ENCODE measurements at places on chromosomes 7 and 10. TPM values are rescaled to one million over a fixed set of nuclear protein-coding genes. Genes with fewer than 3 reads are reported as not detected.

DNA sequence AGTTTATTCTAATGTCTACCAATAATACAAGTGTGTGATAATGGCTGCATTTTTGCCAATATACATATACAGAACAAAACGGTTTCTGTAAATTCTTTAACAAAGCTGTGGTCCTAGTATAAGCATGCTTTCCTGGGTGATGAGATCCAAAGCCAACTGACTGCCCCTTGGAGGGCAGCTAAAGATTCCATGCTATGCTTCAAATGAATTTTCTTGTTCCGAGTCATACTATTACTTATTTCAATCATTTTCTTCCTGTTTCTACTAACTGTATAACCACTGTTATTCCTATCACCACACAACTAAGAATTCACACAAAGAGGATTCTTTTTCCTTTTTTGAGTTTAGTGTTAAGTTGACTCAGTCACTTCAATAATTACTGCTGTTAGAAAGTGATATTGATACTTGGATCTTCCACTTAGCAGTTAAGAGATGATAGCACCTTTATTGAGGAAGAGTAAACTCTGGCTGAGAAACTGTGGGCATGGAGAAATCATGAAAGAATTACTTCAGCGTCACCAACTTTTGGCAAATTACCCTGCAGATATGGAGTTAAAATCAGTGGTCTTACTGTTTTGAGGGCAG lies 197.5 kb downstream of the ARL4A start:
- H3K36me3 ChIP-seq: no peaks in the 10 kb centered on the region
- H3K4me1 ChIP-seq: no peaks in the 10 kb centered on the region
- H3K27ac ChIP-seq: no peak overlapping the region
- DNase-seq: no peak
- H3K4me3 ChIP-seq: no peak overlapping the region

The IGFBP1 gene
- total RNA-seq: not detected

The LRRC17 gene
- total RNA-seq: not detected

GRCh38 chr7:116122972-116123595 lies 87.3 kb upstream of the TES start:
- H3K36me3 ChIP-seq: no peaks in the 10 kb centered on the region
- H3K4me1 ChIP-seq: no peaks in the 10 kb centered on the region
- no peak overlapping the region for H3K27ac ChIP-seq
- H3K4me3 ChIP-seq: no peak overlapping the region

Data from activated CD4-positive, alpha-beta T cell treated with anti-CD3 and anti-CD28 coated beads, Interleukin-2, amount 10 ng/mL, durations not matched to agents 24 days and 14 days (primary cell).